SHP77 (cell line): ENCODE measurements at places on chromosomes 5 and 9.

DNA sequence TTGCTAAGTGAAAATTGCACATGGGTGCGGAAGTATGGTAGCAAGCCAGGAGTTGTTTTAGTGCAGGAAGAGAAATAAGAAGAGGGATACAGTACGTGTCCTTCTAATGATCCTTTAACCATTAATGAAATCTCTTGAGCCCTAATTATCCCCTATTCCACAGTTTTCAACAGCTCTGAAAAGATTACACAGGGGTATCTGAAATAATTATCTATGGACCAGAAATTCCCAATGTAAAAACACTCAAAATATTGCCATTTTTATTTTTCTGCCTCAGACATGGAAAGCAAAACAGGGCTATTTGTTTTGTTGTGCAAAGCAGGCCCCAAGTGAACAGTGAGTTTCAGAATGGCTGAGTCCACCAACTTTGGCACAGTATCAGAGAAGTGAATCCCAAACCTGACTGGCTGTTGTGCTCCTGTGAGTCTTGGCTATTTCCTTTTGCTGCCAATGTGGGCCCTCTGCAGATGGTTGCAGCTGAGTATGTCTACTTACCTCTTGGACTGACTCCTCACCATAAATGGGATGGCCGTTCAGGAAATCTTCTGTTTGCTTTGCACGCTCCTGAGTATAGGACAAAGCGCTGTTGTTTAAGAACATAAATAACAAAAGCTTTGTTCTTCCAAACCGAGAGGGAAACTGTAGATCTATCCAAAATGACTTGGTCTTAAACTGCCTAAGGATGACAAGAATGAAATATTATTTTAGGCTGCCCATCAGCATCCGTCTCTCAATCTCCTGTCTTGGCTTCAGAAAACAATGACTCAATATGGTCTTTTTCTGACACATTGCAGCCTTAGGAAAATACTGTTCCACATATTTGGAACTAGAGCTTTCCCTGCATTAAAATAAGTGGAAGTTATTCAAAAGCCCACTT, 204.1 kb downstream of the DEPDC1B start:
- DNase-seq = no peak

DNA sequence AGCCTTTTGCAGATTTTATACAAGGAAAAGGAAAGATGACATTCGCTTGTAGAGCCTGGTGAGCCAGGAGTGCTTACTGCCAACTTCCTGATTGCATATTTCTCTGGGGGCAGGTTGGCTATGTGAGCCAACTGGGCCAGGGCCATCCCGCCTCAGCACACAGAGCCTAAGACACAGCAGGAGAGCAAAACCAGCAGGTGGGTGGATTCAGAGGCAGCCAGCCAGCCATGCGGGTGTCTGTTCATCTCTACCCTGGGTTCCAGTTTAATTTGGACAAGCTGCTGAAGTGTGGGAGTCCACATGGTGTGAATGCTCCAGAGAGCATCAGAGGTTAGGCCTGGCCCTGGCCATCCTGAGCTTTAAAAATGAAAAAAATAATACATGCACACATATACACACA, 291.4 kb downstream of the ARHGEF28 start:
- no peak for DNase-seq

DNA sequence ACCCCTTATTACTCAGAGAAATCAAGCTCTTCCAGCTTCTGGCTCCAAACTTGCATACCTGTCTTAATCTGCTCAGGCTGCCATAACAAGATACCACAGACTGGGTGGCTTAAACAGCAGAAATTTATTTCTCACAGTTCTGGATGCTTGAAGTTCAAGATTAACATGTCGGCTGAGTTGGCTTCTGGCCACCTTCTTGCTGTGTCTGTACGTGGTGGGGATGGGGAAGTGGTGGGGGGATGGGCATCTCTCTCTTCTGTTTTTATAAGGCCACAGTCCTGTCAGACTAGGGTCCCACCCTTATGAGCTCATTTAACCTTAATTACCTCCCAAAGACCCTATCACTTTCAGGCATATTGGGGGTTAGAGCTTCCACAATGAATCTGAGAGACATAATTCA, 140.5 kb downstream of the SV2C start:
- no peak for DNase-seq

- DNase-seq = peak; percentile 42
Observed at GRCh38 chr5:115179394-115180164, 9.9 kb upstream of the TRIM36 start.

- DNase-seq = no peak
Observed at GRCh38 chr9:2821855-2822254, 22.0 kb downstream of the PUM3 start.

DNA sequence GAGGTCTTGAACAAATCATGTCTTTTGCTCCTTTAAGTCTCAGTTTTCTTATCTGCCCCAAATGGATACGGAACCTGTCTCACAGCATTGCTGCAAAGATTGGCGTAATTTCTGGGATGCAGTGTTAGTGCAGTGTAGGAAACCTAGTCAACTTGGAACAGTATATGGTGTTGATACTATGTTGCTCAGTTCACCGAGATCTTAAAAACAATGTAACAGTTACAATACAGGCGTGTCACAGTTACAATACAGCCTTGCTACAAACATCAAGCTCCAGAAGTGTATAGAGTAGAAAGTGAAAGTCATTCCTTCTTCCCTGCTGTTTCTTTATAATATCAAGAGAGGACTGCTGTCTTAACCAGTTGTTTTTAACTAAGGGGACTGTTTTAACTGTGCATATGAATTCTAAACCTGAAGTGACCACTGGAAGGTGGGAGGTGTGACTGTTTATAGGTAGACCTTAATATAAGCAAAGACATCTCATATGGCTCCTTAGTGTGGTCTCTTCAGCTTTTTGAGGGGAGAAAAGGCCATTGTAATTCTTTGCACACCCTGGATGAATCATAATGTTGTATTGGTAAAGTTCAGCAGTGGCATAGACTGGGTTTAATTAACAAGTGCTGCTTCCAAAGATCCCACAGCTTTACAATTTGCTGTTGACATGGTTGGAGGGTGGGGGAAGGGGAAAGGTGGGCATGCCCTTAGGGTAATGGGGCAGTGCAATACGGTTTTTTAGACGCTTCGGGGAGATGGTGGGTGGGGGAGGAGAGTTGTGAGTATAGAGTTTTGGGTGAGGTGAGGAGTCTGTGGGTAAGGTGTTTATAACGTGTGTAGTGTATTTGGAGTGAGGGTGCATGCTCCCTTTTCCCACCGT, 12.9 kb downstream of the PRRC2B start:
- no peak for DNase-seq

DNA sequence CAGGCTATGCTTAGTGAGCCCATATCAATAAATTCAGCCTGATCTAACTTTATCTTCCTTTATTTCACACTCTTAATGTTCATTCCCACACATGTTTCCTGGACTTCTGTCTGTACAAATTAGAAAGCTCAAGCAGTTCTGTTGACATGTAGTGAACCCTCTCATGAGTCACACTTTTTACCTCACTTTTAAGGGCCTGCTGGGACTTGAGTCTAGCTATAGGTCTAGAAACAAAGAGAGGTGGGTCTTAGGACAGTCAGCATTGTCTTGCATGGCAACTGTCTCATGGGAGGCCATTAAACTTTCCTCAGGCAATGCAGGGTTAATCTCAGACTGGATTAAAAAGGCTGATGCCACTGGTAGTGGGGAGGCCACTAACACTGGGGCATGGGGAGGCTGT, 8.6 kb upstream of the CCNH start:
- no peak for DNase-seq
